ENCODE measurements at places on chromosomes 2 and 18. TPM values are rescaled to one million over a fixed set of nuclear protein-coding genes. Genes with fewer than 3 reads are reported as not detected.

The CDK5R2 gene
- not detected for total RNA-seq

The RAMP1 gene
- total RNA-seq: 11.2 TPM

The HNMT gene
- total RNA-seq: 0.28 TPM

The AFTPH gene
- total RNA-seq: 24.7 TPM

The IL18RAP gene
- total RNA-seq: not detected

The PARD3B gene
- 11.6 TPM for total RNA-seq
